Smooth muscle cell of the pulmonary artery (primary cell): ENCODE measurements at places on chromosomes 2 and 18. TPM values are rescaled to one million over a fixed set of nuclear protein-coding genes. Genes with fewer than 3 reads are reported as not detected.

Gene CDKL4
- 0.66 and 0.91 TPM in 2 replicates for total RNA-seq

Gene LAMA3
- total RNA-seq, result 3.8 and 8.3 TPM in 2 replicates

Gene ZNF396
- total RNA-seq, result 1.9 and 3.5 TPM in 2 replicates

Gene RPRD1A
- 51.1 and 62.8 TPM in 2 replicates for total RNA-seq

Gene RNF181
- total RNA-seq, result 123 and 125 TPM in 2 replicates
